ENCODE measurements at places on chromosomes 4 and X.

DNA sequence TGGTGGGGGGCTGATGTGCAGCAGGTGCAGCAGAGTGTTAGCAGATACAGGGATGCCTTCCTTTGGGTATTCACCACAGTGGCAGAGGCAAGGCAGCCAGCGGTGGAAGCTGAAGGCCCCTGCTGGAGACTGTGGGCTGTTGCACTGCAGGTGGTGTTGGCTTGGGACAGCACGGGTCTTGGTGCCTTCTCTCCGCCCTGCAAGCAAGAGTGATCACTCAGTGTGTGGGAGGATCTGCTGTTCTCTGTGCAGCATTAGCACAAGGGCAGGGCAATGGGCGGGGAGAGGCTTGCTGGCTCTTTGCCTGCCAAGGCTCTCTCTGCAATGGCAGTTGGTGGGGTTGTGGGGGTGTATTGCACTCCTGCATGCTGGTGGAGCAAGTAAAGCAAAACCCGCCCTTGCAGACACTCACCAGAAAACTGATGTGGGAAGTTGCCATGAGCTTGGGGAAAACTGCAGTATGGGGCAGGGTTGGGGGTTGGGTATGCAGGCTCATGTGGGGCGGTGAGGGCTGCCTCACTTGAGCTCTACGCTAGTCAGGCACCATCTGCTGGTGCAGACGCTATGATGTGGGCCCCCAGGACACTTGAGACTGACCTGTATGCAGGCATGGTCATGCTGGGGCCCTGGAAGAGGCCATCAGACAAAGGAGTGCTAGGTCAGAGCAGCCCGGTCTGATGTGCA is 820.8 kb upstream of the GRIA3 start:
- no peak for DNase-seq

GRCh38 chr4:81781799-81782198 is 310.1 kb upstream of the RASGEF1B start:
- DNase-seq: no peak

DNA sequence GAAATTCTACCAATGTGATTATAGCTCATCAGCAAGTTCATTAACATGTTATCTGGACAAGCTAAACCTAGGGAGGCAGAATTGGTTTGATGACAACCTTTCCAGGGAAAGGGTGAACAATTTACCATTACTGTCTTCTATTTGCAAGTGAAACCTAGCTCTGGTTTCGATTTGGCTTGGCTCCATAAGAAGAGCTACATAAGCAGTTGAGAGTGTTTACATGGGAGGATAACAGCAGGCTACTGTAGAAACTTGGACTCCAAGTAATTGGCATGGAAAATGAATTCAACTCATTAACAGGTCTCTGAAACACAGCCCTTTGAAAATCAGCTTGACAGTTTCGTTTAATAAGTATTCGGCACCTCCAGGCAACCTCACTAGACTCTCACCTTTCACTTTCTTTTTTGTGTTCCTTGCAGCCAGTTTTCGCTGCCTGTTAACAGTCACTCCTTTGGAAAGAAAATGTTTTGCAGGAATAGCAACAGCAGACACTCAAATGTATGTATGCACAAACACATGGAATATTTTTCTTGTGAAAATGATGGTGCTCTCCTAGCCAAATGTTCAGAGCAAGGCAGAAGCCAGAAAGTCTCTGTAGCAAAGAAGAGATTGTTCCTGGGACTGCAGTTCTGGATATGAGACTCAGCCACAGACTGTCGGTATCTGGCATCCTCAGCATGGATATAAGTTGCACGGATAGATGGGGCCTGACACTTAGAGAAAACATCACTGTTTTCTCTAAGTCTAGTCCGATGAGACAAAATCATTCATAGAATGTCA is 27.5 kb downstream of the POU3F4 start:
- DNase-seq: no peak

GRCh38 chr4:54146139-54146538 is 46.2 kb downstream of the GSX2 start:
- DNase-seq: no peak

DNA sequence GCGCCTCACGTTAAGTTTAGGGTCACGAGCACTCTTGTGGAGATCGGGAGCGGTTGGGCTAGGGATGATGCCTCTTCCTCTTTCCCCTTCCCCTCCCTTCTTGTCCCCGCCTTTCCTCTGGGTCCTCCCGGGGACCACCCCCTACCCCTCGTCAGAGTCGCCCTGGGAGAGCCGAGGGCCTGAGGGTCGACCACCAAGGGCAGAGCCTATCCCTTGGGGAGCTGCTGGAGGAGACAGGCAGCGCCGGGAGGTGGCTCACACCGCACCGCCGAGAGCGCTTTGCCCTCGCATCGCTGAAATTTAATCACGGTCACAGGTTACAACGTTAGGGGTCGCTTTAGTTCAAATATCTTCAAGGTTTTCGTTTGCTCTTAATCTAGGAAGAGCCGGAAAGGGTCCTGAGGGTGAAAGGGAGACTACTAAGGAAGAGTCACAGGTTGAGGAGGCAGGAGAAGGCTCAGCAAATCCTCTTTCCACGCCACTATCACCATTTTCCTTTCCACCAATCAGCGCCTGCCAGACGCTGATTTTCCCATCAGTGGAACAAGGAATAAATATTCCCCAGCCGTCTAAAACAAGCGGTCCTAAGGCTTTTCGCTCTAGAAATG is 528 bp upstream of the SNCA start:
- no peak for DNase-seq

- no peak for DNase-seq
Measured at GRCh38 chr4:158102904-158103303, 69.9 kb downstream of the GASK1B start.

DNA sequence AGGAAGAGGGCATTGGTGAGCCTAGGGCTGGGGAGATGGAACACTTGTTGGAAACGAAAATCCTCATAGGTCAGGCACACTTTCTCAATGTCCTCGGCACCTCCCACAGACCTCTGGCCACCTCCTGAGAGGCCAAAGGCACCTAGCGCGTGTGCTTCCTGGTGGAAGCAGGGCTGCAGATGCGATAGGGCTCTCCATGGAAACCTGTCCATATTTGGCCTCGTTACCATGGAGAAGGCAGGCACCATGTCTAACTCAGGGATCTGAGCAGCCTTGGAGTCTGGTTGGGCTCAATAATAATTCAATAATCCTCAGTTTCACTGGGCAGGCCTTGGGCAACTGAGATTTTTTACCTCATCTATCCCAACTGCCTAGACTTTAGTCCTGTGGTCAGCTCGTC is 58.3 kb downstream of the RAI2 start:
- no peak for DNase-seq

GRCh38 chr4:52750819-52751486 is at the start of gene ERVMER34-1:
TSS of gene ERVMER34-1 (minus strand) at chr4:52751425. CDS start at chr4:52745520, 5,905 bp downstream.
- DNase-seq: no peak

DNA sequence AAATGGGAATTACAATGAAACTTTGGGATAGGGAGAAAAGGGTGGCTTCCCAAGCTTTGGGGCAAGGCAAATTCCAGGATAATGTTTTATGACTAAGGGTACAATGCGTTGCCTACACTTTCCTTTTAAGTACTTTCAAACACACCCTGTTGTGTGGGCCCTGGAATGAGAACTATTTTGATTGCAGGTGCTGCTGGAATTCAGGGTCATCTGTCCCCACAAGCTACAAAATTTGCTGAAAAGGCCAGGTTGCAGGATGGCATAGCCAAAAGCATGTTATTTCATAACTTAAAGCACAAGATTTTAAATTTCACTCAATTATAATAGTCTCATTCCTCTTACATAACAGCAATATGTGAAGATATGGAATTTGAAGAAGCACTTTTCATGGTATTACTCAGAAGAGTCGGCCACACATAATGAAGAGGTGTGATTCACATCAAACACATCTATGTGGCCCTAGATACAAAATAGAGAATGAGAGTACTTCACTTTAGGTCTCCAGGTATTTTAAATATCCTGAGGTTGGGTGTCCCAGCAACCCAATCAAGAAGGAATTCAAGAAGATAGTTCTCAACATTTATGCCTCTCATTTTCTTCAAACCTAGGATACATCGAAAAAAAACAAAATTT is 89.3 kb downstream of the APBB2 start:
- no peak for DNase-seq

DNA sequence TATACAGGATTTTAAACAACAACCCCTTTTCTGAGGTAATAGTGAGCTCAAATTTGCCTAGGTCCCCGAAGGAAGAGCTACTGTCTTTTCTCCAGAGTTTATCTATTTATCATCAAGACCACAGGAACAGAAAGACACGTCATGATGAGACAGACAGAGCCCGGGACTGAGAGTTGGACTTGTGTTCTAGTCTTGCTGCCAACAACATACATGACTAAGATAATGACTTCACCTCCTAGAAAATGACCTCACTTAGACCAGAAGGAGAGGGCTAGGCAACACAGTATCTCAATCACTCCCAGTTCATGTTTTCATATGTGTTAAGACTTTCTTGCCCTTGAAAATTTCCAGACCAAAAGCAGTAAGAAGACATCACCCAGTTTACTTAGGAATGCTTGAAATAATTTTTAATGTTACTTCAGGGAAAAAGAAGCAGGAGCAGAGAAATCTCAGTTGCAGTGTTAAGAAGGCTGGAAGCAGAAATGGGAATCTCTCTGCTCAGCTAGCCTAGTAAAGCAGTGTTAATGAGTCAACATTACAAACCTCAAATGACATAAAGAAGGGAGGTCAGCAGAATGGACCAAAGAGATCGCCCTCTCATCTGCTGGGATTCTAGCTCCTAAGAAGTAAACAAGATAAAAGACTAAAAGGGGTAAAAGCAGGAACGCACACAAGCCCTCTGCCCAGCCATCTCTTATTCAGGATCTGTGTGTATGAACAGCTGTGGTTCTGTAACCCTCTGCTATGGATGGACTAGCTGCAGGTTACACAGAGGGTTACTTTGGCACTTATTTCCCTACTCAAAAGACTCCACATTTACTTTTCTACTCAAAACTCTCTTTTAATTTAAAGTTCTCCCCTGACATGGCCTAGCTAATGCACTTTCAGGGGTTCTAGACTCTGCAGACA is 24.8 kb downstream of the PDGFC start:
- no peak for DNase-seq

DNA sequence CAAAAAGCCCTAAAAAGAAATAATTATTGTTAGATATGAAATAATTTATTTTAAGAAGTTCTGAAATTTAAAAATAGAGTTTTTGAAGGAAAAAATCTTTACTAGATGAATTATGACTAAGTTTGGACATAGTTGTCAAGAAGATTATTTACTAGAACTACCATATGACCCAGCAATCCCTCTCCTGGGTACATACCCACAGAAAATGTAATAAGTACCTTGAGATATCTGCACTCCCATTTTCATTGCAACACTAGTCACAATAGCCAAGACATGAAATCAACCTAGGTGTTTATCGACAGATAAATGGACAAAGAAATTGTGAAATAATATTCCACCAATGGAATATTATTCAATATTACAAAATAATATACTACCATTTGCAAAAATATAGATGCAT is 109.9 kb downstream of the PDHA2 start:
- DNase-seq: no peak

GRCh38 chrX:10010686-10011085 is 43.5 kb downstream of the CLDN34 start:
- DNase-seq: peak; percentile 71

DNA sequence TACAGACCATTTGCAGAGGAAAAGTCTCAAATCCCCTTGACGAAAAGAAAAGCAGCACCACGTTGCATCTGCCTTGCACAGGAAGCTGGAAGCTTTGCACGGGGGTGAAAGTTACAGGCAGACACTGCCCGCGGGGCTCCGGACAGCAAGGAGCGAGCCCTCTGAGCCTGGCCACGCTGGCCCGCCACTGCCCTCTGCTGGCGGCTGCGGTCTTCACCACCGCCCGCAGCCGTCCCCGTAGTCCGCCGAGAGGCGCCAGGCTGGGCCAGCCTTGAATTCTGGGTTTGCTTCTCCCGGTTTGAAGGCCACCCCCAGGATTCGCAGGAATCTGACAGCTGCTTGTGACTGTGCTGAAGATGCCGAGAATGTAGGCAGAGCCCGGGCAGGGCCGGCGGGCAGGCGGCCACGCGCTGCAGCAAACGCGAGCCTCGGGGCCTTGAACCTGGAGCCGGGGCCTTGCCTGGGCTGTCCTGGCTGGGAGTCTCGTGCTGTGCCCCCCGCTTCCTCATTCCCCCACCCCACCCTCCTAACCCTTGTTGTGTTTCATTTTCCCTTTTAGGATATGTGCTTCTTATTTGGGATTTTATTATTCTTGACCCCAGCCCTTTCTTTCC is 49.2 kb downstream of the ENPP6 start:
- peak; percentile 43 for DNase-seq

DNA sequence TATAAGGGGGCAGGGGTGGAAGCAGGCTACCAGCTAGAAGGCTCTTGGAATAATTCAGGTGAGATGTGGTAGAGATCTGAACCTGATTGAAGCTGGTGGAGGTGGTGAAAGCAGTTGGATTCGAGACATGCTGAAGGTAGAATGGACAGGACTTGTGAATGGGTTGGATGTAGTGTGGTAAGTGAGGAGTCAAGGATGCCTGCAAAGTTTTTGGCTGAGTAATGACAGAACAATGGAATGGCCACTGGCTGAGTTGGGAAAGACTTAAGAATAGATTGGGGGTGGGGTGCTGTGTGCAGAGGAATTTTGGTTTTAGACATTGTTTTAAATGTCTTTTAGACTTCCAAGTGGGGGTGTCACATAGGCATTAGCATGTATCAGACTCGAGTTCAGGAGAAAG is 33.5 kb downstream of the HPF1 start:
- DNase-seq: no peak

DNA sequence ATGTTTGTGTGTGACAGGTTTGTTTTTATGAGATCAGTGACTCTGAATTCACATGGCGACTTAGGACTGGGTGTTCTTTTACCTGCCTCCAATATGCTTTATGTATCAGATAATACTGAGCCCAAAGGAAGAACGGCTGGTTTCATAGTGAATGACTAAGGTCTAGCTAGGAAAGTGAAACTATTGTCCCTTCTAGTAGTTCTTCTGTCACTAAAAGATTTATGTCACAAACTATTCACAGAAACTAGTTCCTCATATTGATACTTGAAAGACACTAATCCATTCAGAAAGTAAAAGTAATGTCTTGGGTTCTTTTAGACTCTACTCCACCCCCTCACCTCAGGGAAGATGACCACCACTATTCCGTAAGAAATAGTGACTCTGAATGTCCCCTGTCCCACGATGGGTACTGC is 81.7 kb downstream of the EGF start:
- no peak for DNase-seq

GRCh38 chr4:1247864-1248244 is 1.1 kb downstream of the CTBP1 start:
- no peak for DNase-seq
